SJSA1 (cell line): ENCODE measurements at places on chromosomes 3 and 15.

DNA sequence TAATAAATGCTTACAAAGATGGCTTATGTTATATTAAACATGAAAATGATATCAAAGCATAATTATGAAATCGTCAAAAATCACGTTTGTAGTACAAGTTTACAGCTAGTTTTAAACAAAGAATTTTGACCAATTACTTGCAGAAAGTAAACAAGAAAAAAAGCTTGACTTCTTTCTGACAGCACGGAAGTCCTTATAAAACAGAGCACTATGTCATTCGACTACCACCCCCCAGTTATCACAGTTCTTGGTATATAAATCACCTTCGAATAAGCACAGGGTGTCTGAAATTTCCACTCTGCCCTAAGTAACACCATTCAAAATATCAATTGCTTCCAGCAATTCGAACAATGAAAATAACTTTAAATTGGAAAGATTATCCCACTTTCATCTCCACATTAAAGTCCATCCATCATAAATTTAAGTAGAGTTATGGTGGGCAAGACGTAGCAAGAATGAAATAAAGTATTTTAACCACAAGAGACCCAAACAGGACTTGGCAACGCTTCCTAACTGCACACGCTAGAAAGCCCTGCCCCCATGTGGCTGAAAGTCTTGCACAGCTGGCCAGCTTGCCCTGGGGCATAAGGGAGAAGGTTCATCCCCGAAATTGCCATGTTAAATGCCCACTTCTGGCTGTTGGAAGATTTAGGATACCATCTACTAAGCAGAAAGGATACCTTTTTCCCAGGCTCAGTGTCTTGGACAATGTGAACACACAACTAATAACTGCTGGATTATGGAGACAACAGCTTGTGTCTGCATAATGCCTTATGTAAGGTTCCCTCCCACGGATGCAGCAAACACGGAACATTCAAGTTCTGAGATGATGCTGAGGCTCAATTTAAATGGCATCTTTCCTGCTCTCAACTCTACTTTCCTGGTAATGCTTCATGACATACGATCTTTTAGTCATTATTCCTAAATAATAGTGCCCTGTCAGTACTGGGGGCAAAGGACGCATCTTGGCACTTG, 116.4 kb upstream of the TJP1 start:
- no peak for DNase-seq

DNA sequence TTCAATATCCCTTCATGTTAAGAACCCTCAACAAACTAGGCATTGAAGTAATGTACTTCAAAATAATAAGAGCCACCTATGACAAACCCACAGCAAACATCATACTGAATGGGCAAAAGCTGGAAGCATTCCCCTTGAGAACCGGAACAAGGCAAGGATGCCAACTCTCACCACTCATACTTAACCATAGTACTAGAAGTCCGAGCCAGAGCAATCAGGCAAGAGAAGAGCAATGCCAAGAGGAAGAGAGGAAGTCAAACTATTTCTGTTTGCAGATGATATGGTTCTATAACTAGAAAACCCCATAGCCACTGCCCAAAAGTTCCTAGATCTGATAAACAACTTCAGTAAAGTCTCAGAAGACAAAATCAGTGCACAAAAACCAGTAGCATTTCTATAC, 161.9 kb downstream of the UBE2E2 start:
- DNase-seq, result no peak

DNA sequence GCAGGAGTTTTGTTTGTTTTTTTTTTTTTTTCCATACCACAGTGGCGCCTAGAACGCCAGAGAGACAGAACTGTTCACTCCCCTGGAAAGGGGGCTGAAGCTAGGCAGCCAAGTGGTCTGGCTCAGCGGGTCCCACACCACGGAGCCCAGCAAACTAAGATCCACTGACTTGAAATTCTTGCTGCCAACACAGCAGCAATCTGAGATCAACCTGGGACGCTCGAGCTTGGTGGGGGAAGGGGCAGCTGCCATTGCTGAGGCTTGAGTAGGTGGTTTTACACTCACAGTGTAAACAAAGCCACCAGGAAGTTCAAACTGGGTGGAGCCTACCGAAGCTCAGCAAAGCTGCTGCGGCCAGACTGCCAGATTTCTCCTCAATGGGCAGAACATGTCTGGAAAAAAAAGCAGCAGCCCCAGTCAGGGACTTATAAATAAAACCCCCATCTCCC, 29.8 kb downstream of the SPICE1 start:
- no peak for DNase-seq

GRCh38 chr3:62653796-62654195, 221.4 kb downstream of the CADPS start:
- no peak for DNase-seq

GRCh38 chr15:91348752-91349500, 248.9 kb downstream of the SV2B start:
- no peak for DNase-seq

GRCh38 chr15:83695246-83695645, 41.3 kb downstream of the ADAMTSL3 start:
- no peak for DNase-seq

- no peak for DNase-seq
These were observed 319.9 kb downstream of the NAALADL2 start for GRCh38 chr3:175179055-175179454.

DNA sequence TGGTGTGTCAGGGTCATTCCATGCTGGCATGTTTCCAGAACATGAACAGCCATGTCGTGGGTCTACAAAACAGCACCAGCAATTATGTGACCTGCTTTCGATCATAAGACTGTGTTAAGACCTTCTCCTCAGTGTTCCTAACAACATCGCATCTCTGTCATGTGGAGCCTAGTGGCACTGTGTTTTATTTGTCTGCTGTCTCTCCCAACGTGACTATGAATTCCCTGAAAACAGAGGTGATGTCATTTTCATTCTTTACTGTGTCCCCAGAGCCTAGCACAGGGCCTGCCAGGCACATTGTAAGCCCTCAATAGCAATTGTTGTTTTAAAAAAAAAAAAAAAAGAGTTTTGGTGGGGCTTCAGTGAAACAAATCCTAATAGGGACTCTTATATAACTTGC, 94.2 kb upstream of the IL12A start:
- no peak for DNase-seq

DNA sequence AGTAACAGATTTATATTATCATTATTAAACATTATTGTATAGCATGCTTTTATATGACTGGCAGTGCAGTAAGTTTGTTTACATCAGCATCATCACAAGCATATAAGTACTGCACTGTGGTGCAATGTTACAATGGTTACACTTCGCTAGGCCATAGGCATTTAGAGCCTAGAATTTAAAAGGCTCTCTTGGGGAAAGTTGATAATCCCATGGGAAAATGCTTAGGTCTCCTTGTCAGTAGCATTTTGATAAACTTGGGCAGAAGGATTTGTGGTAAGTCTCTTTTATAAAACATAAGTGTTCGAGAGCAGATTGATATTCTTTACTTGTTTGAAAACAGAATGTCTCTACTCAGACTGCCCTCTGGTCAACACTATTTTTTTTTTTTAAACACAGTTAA, 7.5 kb downstream of the DTWD1 start:
- DNase-seq, result no peak

DNA sequence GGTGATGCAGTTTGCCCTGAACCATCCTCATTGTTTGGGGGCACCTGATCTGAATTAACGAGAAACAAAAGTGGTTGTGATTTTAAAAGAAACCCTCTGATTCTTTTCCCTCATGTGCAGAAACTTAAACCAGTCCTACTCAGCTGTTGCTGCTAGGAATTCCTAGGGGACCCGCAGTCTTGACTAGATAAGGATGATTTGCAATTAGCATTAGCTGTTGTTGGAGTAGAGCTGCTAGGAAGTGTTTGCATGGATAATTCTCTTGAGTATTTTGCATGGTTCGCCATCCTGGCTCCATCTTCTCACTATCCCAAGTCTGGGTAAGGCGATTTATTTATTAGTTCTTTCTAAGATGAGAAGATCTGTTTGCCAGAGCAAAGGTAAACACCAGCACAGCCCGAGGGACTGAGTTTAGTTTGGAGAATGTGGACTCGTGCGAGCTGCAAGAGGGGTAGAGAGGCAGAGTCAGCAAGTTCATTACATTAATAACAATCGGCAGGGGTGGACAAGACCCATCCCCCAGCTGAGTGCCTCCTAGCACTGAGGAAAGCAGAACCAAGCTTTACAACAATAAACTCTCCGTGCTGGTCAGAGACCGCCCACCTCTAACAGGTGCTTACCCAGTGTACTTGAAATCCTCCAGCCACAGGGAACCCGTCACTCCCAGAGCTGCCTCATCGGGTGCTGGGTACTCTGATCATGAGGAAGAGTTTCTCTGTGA, 4.1 kb downstream of the FGD5 start:
- DNase-seq, result no peak

GRCh38 chr3:17583530-17583929, 158.9 kb downstream of the TBC1D5 start:
- no peak for DNase-seq

GRCh38 chr15:80270472-80270871, 18.5 kb upstream of the CTXND1 start:
- DNase-seq, result no peak

DNA sequence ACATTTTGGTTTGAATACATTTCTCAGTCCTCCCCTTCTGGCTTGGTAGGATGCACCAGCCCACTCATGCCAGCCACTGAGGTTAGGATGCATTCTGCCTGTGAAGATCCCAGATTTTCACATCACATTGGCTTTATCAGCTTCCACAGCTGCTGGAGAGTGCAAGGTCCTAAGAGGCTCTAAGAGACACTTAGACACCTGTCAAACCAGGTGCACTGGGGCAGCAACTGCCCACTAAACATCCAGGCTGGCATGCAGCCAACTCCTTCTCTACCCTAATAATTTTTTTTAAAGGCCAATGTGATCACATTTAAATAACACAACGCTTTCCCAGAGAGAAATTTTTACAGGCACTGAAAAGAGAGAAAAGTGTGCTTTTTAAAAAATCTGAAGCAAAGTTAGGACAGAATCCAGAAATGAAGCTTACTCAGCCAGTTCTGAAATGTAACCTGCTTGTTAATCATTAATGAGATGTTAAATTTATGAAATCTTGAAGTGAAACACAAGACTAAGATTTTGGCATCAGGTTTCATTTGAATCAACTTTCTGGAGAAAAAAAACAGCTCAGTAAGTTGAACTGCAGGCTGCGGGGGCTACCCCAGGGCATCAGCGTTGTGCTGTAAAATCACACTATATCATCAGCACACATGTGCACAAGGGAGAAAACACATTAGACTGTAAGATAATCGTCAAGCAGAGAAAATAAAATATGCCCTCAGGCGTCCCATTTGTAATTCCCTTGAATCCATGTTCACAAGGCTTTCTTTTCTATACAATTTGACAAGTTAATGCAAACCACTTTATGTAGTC, 312.9 kb downstream of the ZBBX start:
- DNase-seq, result no peak

DNA sequence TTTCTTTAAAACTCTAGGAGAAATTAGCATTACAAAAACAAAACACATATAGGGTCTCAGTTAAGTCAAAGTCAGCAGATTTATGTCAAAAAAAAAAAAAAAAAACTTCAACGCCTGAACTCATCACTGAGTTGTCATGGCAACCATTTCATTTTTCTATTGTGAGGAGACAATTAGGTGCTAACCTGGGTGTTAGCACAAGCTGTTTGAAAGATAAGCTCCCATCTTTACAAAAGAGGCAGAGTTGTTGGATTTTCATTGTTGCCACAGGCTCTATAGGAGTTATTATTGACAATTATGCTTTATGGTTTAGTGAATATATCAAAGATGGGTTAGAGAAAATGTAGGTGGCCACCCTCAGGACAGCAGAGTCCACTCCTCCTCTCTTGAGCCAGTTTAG, 806.9 kb downstream of the GRM7 start:
- DNase-seq, result no peak

- no peak for DNase-seq
These were observed 26.1 kb upstream of the GFM1 start for GRCh38 chr3:158617982-158618875.

DNA sequence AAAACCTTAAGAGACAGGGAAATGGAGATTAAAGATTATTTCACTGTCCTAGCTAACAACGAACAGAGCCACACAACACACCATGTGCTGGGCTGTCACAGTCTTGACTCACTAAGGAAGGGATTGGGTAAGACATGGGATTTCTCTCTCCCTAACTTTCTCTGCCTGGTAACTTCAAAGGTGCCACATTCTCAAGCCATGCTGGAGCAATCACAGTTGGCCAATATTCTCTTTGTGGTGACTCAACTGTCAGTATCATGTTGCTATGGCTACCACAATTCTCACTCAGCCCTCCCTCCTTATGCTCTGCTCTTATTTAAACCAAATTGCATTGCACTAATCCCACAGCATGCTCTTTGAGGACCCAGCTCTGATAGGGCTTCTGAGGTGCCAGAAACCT, 74.0 kb downstream of the OXNAD1 start:
- peak; percentile 50 for DNase-seq

DNA sequence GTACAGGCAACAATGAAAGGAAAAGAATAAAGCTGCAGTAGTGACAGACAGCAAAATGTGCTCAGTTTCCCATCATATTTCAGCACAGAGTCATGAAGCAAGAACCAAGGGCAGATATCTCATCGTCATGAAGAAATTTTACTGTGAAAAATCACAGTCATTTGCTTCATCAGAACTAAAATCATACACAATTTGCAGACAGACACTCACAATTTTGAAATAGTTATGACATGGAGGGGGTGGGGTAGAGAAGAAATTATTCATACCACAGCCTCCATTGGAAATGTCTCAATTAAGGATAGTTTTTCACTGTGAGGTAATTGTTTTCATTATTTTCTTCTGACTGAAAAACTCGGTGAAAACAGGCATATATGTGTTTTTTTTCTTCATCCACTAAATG, 78.8 kb upstream of the CNTN3 start:
- no peak for DNase-seq

DNA sequence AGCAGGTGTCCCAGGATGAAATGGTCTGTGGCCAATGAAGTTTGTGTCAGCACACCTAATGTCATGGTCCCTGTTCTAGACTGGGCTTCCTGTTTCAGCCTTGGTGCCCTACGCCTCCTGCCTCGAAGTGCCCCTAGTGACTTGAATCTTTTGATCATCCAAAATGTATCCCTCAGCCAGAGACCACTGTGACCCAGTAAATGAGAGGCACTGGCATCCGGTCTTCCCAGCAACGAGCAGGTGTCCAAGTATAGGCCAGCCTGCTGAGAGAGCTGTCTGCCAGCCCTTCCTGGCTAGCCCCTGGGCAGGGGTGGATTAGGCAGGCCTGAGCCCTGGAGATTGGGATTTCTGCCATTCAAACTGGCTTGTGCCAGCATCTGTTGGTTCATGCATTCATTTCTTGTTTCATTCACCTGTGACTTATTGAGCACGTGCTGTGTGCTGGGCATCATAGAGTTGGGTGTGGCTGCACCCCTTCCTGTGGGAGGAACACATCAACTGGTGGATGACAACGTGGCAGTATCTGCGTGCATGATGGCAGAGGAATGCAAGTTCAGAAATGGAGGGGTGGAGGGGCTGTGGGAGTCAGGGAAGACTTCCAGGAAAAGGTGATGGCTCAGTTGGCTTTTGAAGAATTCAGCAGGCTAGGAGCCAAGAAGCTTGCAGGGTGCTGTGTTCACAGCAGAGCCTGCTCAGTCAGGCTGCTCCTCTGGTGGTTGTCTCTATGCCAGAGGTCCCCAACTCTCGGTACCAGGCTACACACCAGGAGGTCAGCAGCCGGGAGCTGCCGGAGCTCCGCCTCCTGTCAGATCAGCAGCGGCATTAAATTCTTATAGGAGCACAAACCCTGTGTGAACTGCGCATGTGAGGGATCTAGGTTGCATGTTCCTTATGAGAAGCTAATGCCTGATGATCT, 21.6 kb downstream of the ESYT3 start:
- no peak for DNase-seq
